ENCODE measurements at places on chromosomes 12 and 14. TPM values are rescaled to one million over a fixed set of nuclear protein-coding genes. Genes with fewer than 3 reads are reported as not detected.

The ASB2 gene
- 0.65 TPM for total RNA-seq

The GPR84 gene
- total RNA-seq = not detected

The SLC39A5 gene
- not detected for total RNA-seq

The PLEKHG7 gene
- not detected for total RNA-seq

The KERA gene
- total RNA-seq = not detected

The CLEC14A gene
- total RNA-seq = 0.05 TPM

The PDZRN4 gene
- total RNA-seq = not detected

The DBX2 gene
- total RNA-seq = not detected

The GYS2 gene
- not detected for total RNA-seq

The APOF gene
- not detected for total RNA-seq

The LMNTD1 gene
- total RNA-seq = not detected

The SOAT2 gene
- not detected for total RNA-seq

The TAPBPL gene
- total RNA-seq = 2.5 TPM

The NIN gene
- total RNA-seq = 16.6 TPM

The TMTC1 gene
- 5.1 TPM for total RNA-seq

The ADAMTS20 gene
- total RNA-seq = not detected

The DLK1 gene
- not detected for total RNA-seq

The ISM2 gene
- 0.14 TPM for total RNA-seq

The ART4 gene
- total RNA-seq = not detected

The DIO3 gene
- not detected for total RNA-seq

The C12orf75 gene
- 49.2 TPM for total RNA-seq

The GALNT9 gene
- total RNA-seq = not detected

The RD3L gene
- total RNA-seq = not detected

The SRRM4 gene
- not detected for total RNA-seq

The PLEKHD1 gene
- not detected for total RNA-seq

The LBHD2 gene
- total RNA-seq = not detected

The DNAJC22 gene
- total RNA-seq = 0.35 TPM

The RAD51AP1 gene
- 19.5 TPM for total RNA-seq

The TMEM30B gene
- 24.6 TPM for total RNA-seq

The BEGAIN gene
- 0.21 TPM for total RNA-seq

The ZNF891 gene
- 0.42 TPM for total RNA-seq

The POU6F1 gene
- 6.1 TPM for total RNA-seq

The NKX2-8 gene
- total RNA-seq = 4.2 TPM

The KRT75 gene
- total RNA-seq = 2.6 TPM

The BATF gene
- 2.1 TPM for total RNA-seq

The SLC8A3 gene
- not detected for total RNA-seq

The PRDM4 gene
- total RNA-seq = 24.7 TPM

The FAM177A1 gene
- 50.3 TPM for total RNA-seq

The ACRBP gene
- total RNA-seq = 0.28 TPM

The VSIG10 gene
- 7.1 TPM for total RNA-seq

The TBX3 gene
- 3.7 TPM for total RNA-seq

The GPX2 gene
- total RNA-seq = 21.2 TPM

The CLEC2B gene
- 0.23 TPM for total RNA-seq

The MYH7 gene
- total RNA-seq = not detected

The RNASE3 gene
- not detected for total RNA-seq

The MMP17 gene
- total RNA-seq = 7.8 TPM

The IGF1 gene
- total RNA-seq = not detected

The CCDC177 gene
- not detected for total RNA-seq

The FBLN5 gene
- 1.9 TPM for total RNA-seq

The VCPKMT gene
- total RNA-seq = 2.0 TPM

The CLEC1A gene
- total RNA-seq = not detected

The CMA1 gene
- not detected for total RNA-seq

The NID2 gene
- 3.4 TPM for total RNA-seq

The TMED8 gene
- 6.3 TPM for total RNA-seq

The KCNK10 gene
- not detected for total RNA-seq

The CATSPERB gene
- 1.6 TPM for total RNA-seq

The KLRF2 gene
- not detected for total RNA-seq

The CLEC6A gene
- not detected for total RNA-seq

The LALBA gene
- not detected for total RNA-seq
